ENCODE measurements at places on chromosomes 2 and 18.

DNA sequence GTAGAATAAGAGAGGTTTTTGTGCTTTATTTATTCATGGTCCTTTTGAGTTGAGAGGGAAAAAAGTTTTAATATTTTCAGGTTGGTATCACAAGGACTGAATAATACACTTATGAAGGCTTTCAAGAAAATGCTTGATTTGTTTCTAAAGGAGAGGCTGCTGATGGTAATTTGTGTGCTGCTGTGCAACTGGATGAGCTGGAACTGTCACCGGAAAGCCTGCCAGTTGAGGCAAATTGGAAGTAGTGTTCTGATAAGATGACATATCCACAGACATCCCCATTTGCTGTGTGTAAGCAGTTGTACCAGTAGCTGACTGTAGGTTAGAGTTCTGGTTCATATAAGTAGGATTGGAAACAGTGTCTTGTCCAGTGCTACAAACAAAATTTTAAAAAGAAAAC is 21.6 kb upstream of the CACNB4 start:
- no peak for DNase-seq

GRCh38 chr18:9720327-9720726 is 12.2 kb downstream of the RAB31 start:
- no peak for DNase-seq

GRCh38 chr18:62420513-62421209 is 95.6 kb downstream of the TNFRSF11A start:
- peak; percentile 70 for DNase-seq

- DNase-seq, result no peak
Measured at GRCh38 chr2:188931361-188931760, 42.8 kb upstream of the COL3A1 start.

DNA sequence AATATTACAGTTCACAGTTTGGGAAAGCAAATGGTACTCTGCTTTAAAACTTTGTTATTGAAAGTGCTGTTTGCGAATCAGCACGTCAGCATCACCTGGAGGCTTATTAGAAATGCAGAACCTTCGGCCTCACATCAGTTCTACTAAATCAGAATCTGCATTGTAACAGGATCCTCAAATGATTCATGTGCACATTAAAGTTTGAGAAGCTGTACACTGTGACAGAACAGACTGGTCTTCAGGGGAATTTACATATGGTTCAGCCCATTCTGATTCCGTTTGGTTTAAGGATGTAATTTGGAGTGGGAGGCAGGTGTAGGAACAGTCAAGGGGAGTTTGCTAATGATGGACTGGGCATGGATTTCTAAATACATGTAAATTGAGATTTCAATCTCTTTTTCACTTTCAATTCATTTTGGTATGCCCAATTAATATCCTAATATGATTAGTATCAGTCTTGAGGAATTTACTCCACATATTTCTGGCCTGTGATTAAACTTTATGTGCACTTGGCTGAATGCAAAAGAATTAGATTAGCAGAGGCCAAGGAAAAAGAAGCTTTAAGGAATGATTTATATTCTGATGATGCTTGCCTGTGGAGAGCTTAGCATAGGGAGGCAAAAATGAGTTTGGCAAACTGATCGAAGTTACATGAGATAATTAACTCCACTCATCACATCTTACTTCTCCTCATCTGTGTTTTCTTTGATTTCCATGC is 248.8 kb downstream of the XIRP2 start:
- no peak for DNase-seq

GRCh38 chr2:211901226-211901846 is 637.3 kb downstream of the ERBB4 start:
- DNase-seq, result no peak

- no peak for DNase-seq
Measured at GRCh38 chr2:185796758-185797157, 58.2 kb downstream of the FSIP2 start.

- DNase-seq, result no peak
Measured at GRCh38 chr18:35376393-35376741, 770 bp downstream of the ZNF396 start.

DNA sequence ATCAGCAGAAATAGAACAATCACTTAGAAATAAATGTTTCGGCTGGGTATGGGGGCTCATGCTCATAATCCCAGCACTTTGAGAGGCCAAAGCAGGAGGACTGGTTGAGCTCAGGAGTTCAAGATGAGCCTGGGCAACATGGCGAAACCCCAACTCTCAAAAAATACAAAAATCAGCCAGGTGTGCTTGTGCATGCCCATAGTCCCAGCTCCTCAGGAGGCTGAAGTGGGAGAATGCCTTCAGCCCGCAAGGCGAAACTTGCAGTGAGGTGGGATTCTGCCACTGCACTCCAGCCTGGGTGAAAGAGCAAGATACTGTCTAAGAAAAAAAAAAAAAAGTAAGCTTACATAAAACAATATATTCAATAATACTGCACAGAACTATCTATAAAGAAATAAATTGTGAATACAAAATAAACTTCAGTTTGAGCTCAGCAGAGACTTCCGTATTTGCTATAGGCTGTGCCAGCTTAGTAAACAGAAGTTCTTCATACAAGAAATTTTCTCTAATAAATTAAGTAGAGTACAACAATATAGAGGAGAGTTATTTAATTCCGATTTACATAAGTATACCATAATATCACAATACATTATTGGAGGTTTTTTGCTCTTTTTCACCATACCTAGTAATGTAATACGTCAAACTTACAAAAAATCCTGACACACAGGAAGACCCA is 43.6 kb downstream of the SRBD1 start:
- no peak for DNase-seq

GRCh38 chr2:118913803-118914645 is 28.0 kb upstream of the MARCO start:
- no peak for DNase-seq

GRCh38 chr2:217218269-217219163 is 358.7 kb upstream of the TNP1 start:
- no peak for DNase-seq

DNA sequence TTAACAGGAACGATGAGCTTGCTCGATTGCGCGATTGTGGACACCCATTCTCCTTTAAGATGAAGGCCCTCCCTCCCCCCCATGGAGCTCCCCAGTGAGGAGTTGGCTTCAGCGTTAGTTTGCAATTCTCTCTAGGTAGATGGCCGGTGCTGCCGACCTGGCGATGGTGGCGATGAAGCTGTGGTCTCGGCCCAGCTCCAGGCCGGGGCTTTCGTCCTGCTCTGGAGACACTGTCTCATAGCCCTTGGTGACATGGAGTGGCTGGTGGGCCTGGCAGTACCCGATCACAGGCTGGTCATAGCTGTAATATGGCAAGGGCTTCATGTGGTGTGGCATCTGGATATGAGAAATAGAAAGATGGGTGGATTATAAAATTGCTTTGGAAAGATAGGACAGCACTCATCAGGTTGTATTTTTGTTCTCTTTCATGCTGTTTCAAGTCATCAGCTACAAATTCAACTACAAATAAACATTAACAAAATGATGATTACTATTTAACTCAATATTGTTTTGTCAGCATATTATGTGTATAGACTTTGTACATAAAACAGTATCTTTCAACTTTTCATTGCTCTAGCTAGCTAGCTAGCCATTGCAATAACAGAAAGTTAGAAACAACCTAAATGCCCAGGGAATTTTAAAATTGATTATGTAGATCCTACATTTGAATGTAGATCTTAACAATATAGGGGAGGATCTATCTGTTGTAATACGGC is 773.4 kb downstream of the LRRTM4 start:
- DNase-seq, result no peak

- DNase-seq, result no peak
Measured at GRCh38 chr2:236293241-236293810, 29.1 kb upstream of the ASB18 start.

GRCh38 chr2:178870703-178871102 is 63.5 kb upstream of the TTN start:
- DNase-seq, result no peak

DNA sequence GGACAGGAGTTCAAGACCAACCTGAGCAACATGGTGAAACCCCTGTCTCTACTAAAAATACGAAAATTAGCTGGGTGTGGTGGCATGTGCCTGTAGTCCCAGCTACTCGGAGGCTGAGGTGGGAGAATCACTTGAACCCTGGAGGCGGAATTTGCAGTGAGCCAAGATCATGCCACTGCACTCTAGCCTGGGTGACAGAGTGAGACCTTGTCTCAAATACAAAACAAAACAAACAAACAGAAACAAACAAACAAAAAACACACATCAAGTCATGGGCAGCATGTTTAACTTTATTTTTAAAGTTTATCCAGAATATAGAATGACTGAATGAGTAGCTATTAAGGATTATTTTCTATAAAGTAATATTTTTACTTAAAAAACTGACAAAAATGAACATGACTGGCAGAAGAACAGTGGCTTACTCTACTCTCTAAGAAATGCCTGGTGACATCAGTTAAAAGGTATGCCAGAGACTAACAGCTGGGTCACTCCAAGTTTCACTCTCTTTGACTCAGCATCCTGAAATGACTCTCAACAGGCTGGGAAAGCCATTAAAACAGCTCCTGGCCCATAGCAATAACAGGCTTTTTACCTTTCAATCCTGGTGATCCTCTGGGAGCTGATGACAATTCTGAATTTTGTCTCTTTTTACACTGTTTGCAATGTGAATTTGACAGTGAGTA is 281.6 kb upstream of the STON1 start:
- no peak for DNase-seq

DNA sequence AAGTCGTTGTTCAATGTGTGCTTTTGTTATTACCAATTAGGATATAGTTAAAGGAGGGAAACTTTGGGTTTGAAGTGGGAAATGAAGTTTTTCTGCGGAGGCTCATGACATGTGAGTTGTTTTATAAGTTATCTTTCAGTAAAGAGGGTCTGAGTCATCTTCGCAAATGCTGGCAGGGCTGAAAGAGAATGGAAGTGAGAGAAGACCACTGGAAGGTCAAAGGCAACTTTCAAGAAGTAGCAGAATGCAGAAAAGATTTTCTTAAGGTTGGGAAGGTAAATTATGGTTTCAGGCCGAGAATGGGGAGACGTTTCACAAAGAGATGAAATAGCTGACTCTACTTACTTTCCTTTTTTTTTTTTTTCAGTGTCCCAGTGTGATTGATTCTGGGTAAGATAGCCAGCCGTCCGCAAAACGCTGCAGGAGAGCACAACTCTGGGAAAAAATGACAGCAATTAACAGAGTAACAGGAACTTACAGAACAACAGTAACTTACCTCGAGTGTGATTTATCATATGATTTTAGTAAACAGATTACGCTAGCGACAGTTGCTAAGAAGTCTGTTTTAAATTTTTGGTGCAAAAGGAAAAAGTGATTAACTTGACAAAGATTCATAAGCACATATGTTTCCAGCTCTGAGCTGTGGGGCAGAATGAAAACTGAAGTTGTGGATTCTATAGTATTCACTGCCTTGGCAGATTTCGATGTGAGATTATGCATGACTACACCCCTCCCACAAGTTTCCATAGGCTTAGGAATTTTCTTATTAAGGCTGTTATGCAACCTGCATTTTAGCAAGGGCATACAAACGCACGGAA is 46.8 kb upstream of the ACTR3 start:
- DNase-seq, result no peak

GRCh38 chr2:40348038-40348437 is 103.9 kb downstream of the SLC8A1 start:
- no peak for DNase-seq

DNA sequence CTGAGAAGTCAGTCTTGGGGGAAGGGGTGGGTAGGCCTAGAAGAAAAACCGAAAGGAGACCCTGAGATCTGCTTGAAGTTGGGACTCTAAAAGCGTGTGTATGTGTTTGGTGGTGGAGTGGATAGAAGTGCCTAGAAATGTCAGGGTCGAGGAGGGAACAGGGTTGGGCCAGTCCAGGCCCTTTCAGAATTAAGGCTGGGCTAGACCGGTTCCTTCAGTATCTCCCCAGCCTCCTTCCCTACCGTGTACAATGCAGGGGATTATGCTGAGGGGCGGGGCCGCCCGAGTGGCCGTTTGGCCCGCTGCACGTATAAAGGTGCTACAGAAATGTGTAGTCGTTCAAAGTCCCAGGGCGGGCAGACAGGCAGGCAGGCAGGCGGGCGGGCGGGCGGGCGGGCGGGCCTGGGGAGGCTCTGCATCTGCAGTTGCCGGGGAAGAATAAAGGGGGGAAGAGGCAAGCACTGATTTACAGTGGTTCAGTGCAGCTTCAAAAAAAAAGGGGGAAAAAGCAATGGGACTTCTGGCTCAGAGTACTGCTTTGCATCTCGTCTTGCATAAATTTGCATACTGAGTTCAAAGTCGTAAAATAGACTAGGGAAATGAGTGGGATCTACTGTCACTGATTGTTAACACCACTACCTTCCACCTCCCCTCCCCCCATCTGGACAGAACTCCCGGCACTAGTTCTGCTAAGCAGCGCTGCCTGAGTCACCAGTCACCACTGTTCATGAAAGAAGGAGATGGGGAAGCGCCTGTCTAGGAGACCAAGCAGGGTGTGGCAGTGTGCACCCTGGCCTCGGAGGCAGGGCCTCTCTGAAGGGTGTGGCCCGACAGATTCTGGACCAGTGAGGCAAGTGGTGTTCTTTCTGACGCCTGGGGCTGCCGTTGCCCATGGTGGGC is 3.6 kb downstream of the IGFBP2 start:
- DNase-seq, result no peak

DNA sequence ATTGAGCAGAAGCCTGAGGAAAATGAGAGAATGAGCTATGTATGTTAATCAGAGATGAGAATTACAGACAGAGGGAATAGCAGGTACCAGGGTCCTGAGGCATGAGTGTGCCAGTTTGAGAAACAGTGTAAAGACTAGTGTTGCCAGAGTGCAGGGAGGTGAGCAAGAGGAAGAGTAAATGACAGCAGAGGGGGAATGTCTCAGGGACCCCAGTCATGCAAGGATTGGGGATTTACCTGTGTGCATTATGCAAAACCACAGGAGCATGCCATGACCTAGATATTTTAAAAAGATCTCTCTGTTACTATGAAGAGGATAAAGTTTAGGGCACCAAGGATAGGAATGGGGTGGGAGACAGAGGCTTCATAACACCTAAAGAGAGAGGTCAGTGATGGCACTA is 72.1 kb downstream of the TTC32 start:
- DNase-seq, result no peak

DNA sequence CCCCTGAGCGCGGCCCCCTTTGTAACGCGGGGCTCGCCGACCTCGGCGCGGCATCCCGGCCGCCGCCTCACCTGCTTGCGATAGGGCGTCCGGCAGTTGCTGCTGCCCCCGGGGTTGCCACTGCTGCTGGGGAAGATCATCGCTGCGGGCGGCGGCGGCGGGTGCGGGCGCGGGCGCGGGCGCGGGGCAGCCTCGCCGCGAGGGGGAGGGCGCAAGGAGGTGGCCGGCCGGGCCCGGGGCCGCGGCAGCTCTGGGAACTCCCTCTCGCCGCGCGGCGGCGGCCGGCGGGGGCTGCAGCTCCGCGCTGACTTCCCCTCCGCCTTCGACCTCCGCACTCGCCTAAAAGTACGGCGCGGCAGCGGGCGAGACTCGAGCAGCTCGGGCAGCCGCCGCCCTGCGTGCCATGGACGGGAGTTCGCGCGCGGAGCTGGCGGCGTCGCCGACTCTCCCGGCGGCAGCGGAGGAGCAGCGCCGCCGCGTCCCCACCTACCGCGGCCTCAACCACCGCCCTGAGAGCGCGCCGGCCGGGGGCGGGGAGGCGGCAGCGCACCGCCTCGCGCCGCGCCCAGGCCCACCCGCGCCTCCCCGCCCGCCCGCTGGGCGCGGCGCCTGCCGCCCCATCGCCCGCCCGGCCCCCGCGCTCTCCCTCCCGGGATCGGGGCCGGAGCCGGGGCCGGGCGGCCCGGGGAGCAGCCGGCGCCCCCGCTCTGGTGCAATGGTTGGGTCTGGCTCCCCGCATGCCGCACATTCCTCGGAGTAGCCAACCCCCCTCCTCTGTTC is 86.0 kb downstream of the RBMS1 start:
- peak; percentile 48 for DNase-seq
